ENCODE measurements at places on chromosomes 5 and 9.

- no peak for DNase-seq
These were observed 84.1 kb upstream of the SLCO4C1 start for GRCh38 chr5:102380174-102380573.

DNA sequence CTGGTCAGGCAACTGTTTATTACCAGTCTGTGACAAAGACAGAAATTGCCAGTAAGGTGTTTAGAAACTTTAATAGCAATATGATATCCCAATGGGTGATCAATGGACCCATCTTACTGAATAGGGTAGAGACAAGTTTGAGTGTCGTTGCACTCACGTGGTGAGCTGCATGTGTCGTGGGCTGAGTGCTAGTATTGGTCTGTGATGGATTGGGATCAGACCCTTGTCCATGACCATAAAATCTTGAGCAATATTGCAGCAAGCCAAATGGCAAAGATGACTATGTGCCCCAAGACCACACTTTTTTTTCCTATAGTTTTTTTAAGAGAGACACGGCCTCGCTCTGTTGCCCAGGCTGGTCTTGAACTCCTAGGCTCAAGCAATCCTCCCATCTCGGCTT lies 114.5 kb downstream of the PALM2AKAP2 start:
- no peak for DNase-seq

DNA sequence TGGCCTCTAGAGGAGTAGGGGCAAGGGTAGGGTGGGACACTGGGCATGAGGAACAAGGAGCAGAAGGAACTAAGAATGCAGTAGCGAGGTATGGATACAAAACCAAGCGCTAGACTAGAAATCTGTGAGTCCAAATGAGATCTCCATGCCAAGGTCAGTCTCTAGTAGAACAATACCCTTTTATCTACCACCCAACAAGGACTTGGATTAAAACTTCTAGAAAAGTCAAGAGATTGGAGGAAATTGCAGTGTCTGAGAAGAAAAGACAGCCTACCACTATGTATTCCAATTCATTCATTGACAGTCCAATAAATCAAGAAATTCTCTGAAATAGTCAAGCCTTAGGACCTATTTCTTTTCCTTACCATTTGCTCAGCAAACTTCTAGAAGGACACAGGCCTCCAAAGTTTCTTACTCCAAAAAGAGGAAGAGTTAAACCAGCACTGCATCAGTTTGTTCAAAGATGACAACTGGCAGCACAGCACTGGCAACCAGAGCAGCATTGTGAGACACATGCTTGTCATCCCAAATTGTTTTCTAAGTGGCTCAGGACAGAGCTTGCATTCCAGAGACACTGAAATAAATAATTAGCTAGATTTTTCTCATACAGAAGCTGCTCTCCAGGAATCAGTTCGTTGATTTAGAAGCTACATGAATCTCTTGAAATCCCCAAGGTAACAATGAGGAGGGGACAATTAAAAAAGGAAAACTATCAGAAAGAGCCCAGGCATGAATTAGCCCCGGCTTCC lies 22.6 kb downstream of the ABCA1 start:
- no peak for DNase-seq

GRCh38 chr5:140142856-140143255 lies 17.1 kb downstream of the IGIP start:
- DNase-seq: no peak

DNA sequence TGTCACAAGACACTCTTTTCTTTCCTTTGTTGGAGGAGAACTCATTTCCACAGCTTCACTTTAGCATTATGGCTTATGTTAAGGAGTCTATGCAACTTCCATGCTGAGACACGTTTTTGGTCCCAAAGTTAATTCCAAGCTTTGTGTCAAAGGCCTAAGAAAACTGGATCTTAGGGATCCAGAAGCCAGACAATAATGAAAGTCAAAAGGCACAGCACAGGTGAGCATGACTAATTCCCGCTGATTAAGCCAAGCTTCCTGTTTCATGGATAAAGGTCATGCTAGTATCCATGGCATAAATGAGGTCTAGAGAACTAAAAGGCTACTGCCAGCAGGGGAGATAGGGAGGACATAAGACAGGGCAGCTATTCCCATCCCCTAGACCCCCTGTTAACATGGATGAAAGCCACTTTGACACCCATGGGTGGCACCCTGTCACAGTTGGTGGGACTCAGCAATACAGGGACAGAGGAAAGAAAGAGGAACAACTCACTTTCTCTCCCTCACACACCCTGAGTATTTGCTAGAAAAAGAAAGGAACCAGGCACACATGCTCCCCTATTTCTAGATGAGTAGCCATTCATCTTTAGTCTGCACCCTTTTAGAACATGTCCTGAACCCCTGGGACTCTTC lies 438.1 kb upstream of the CDH9 start:
- DNase-seq: no peak

DNA sequence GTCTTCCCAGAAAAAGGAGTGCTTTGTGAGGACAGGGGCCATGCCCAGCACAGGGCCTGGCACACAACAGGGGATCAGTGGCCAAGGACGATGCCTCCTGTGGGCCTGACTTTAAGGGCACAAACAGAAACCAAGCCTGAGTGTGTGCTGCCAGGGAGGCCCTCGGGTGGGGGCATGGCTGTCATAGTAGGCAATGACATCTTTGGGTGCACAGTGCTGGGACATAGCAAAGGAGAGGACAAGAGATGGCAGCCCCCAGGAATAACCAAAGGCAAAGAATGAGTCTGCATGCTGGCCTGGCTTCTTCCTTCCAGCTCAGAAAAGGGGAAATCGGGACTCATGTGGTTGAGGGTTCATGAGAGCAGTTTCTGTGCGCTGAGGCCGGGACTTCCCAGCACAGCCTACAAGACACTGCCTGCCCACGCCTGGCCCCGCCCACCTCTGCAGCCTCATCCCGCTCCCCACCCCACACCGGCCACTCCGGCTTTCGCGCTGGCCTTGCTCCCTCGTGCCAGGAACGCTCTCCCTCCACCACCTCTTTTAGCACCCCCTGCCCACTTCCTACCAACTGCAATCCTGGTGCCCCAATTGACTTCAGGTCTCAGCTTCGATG lies 13.8 kb upstream of the LHX2 start:
- DNase-seq: no peak

DNA sequence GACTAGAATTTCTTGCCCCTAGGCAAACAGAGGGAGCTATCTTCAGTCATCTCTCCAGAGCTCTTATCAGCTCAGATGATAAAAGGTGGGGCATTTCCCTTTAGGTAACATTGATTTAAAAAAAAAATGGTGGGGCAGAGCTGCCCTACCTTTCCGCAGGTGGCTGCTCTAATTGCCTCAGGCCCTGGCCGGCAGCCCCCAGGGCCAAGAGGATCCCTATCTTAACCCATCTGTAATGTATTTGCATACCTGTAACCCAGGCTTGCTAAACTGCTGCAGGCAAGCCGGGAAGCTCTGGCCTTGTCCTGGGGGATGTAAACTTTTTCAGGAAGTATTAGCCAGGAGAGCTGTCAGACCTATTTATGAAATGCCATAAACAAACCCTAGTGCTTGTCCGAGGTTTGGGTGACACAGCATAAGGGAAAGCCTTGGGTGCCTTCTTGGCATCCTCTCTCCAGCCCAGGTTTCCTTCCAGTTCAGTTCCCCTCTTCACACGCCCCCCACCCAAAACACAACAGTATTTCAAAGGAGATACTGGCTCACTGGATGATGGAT lies 20.9 kb upstream of the ZSWIM6 start:
- DNase-seq: no peak

DNA sequence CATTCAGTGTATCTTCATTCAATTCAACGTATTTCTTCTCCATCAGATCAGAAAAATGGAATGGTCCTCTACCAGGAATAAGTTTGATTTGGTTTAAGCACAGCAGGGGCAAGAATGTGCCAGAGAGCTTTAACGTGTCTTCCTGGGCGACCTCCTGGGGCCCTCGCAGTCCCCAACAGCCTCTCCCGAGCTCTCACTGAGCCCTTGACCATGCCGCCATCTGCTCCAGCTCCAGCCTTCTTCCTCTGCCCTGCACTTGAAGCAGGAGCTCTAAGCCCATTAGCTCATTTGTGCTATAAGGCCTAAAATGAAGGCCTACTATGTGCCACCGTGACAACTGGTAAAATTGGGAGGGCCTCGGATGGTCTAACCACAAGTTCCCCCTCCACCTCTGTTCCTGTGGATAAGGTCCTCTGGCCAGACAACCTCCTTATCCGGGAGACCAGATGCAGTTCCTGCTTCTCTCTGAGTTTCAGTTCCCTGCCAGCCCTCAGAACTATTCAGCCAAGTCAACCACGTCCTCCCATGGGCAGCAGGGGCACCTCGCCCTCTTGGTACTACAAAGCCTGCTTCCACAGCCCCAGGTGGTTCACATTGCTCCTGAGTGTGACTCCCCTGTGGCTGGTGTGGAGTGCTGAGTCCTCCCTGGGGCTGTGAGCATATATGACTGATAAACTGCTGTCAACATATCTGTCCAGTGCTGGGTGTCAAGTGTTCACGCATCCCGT lies 35.8 kb downstream of the C5orf15 start:
- peak; percentile 5 for DNase-seq

GRCh38 chr9:11064909-11065308 lies 452.1 kb upstream of the PTPRD start:
- no peak for DNase-seq

- DNase-seq: no peak
These were observed 57.8 kb upstream of the HSPA9 start for GRCh38 chr5:138632900-138633489.

GRCh38 chr9:970151-970996 lies 6.1 kb upstream of the DMRT3 start:
- DNase-seq: no peak

DNA sequence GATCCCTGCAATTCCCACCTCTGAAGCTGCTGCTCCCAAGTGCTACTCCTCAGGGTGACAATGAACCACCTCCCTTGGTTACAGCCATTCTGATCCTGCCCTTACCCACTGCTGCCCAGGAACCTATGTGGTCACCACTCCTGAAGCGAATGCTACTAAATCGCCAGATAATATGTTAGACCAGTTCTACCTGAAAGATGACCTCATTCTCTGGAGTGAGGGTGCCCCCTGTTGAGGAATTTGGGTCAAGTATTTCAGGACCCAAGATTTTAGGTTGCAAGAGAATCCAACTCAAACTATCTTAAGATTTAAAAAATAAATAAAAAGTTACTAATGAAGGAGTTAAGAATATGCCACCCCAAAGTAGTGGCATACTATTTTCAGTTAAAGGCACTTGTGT lies 5.8 kb upstream of the SNAPC3 start:
- DNase-seq: no peak

DNA sequence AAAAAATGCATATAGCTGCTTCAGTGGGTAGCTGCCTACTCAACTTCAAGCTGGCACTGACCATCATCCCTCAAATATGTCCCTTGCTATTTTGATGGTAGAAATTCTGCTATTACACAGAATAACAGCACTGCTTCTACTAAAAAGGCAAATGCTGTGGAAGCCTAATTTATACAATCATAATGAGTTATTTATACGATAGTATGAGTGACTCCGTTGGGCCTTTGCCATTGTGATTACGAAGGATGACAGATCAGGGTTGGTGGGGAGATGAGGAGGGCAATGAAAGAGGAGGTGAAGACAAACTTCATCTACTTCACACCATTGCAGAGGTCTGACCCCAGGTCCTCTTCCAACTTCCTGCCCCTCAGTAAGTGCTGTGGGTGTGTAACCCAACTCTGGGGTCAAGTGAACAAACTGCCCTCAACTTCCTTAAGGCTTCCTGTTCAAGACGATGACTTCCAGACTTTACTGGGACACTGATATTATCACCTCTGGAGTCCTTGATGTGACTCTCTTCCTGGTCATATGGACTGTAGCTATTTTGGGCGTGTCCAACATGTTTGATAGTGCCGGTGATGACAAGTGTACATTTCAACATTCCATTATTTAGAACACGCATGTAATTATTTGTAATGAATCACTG lies 74.1 kb upstream of the RPS23 start:
- DNase-seq: no peak

GRCh38 chr9:122827761-122828093 lies 661 bp downstream of the PDCL start:
- DNase-seq: no peak

- no peak for DNase-seq
These were observed 402.0 kb downstream of the IRX1 start for GRCh38 chr5:3997670-3998069.

- no peak for DNase-seq
These were observed 14.5 kb upstream of the TAL2 start for GRCh38 chr9:105647595-105648349.

DNA sequence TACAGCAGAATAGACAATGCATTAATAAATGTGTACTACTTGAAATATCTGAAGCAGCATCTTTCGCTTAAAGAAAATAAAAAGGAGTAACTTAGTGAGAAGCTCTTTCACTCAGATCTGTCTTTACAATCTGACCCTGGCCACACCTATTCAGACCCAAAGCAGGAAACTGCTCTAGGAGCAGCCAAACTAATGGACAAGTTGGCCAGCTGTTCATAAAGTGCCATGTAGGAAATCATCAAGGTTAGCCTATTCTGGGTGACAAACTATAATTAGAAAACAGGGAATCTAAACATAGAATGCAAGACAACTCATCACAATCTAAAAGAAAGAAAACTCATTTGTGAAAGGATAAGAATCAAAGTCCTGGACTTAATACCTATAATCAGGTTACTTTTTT lies 101.3 kb downstream of the AGTPBP1 start:
- no peak for DNase-seq

GRCh38 chr5:138875946-138876345 lies 811 bp upstream of the LRRTM2 start:
- no peak for DNase-seq

DNA sequence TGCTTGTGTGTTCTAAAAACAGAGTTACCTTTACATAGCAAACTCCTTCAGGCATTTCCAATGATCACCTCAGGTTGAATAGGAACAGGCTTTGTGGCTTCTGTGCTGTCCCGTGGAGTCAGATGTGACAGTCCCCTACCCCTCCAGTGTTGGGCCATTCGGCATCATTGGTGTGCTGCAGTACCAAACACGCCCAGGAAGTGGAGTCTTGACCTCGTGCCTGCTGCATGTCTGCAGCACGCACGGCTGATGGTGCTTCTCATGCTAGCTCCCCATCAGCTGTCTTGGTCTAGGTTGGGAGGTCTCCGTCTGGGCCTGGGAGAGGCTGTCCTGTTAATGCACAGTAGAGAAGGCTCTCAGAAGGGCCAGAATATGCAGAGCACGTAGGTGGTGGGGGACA lies 42.5 kb upstream of the PHF2 start:
- DNase-seq: no peak

- no peak for DNase-seq
These were observed 696 bp downstream of the CCL28 start for GRCh38 chr5:43411495-43411894.

GRCh38 chr5:72587661-72588308 lies 80.6 kb upstream of the ZNF366 start:
- no peak for DNase-seq

DNA sequence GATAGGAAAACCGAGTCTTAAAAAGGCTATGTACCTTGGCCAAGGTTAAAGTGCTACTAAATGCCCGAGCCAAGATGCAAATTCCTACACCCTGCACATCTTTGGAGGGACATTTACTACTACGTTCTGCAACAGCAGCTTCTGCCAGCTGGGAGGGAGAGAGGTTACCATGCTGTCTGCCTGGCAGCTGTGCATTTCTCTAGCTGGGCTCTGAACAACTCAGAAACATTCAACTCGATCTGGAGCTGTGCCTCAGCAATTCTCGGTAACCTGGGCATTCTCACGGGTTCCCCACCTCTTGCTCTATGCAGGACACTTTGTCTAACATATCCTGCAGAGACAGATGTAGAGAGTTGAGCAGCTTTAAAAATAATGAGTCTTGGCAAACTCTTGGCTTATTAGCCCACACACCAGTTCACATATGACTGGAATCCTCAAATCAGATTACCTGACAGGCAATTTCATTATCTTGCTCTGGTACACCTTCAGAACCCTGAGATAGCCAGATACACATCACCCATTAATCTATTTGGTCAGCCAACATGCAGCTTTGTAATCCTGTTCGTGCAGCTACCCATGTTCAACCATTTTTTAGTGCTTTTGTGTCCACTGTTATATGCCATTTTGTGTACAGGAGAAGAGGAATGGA lies 115.8 kb downstream of the EFNA5 start:
- no peak for DNase-seq

Data from KG1 (cell line).